ENCODE measurements at places on chromosomes 13 and 19.

- no peak for DNase-seq
Measured at GRCh38 chr19:12838182-12838885, at the start of gene MAST1. Gene MAST1 (plus strand): TSS chr19:12838515. CDS start chr19:12838573, 58 bp downstream.

- no peak for DNase-seq
Measured at GRCh38 chr19:3610745-3611717, 4.4 kb upstream of the TBXA2R start.

- no peak for DNase-seq
Measured at GRCh38 chr19:43148233-43148632, 38.1 kb downstream of the PSG5 start.

GRCh38 chr19:35439921-35440320 lies 8.1 kb upstream of the FFAR2 start:
- no peak for DNase-seq

All from activated CD4-positive, alpha-beta T cell treated with anti-CD3 and anti-CD28 coated beads for 24 hours (primary cell).